ENCODE measurements at places on chromosomes 12 and 14.

DNA sequence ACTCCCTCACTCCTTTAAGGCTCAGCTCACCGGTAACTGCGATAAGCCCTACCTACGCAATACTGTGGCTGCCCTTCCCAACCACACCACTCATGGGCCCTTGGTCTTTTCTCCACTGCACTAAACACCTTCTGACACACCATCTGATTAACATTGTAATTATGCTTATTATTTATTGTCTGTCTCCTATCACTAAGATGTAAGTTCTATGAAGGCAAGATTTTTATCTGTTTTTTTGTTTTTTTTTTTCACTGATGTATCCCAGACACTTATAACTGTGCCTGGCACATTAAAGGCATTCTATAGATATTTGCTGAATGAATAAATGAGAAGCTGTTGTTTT lies 34.2 kb upstream of the PYGL start:
- DNase-seq, result no peak

DNA sequence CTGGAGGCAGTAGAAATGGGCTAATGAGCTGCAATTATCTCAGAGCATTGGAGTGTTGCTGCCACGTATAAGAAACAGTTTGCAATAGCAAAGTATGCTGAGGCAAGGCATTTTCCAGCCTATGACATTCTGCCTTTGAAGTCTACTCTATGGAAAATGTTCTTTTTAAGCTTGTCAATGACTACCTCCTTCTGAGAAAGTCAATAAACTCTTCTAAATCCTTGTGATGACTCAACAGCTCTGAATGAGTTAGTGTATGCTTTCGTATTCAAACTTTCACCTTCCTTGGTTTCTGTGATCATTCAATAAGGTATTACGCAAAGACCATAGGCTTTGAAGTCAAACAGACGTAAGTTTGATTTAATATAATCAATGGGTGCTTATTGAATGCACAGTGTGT lies 111.2 kb downstream of the CAPZA3 start:
- DNase-seq, result no peak

- DNase-seq, result no peak
Observed at GRCh38 chr12:30914986-30915591, 11.5 kb upstream of the TSPAN11 start.

DNA sequence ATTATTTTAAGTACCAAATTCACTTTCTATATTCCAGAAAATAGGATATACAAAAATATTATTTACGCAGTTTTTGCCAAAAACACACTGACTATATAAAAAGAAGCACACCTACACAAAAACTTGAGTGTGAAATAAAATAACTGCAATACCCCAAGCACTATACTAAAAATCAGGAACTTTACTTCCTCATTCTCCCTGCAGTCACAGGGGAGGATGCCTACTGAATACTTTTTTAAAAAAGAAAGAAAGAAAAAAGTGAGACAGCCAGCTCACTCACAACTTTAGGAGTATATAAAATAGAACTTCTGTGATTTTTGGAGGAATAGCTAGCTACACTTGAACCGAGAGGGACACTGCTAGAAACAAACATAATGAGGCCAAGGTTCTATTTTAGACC lies 12.2 kb downstream of the RPS6KA5 start:
- DNase-seq, result no peak

- no peak for DNase-seq
Observed at GRCh38 chr12:11564984-11565651, 84.4 kb upstream of the ETV6 start.

DNA sequence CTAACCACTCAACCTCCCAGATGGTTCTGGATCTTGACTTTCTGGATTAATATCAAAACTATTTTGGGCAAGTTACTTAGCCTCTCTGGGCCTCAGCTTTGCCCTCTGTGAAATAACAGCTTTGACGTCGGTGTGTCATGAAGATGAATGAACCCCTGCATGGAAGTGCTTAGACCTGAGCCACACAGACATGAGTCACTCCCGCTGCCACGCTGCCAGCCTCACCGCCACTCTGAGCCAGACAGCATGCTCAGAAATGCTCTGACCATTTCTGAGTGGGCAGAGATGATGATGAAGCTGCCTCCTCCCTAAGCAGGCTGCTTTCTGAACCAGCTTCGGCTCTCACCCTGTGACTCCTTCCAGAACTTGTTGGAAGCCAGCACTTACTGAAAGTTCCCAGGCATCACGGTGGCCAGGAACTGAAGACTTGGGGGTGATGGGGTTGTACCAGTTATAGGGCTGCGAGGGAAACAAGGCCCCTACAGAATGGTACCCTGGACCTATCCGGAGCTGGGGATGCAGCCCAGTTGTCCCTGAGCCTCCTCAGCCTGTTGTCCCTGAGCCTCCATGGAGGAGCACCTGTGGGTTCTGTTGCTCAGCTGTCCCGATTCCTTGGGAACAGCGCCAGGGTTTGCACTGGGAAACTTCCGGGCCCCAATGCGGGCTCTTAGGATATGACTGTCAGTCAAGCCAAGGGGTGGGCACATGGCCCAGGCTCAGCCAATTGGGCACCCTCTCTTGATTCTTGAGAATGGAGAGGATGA lies 2.0 kb upstream of the CCDC197 start:
- DNase-seq, result peak; percentile 78

Data from stimulated activated CD4-positive, alpha-beta T cell treated with anti-CD3 and anti-CD28 coated beads, Interleukin-4, amount 100 ng/mL, for 24 hours (primary cell).